ENCODE measurements at places on chromosomes 5 and 9.

DNA sequence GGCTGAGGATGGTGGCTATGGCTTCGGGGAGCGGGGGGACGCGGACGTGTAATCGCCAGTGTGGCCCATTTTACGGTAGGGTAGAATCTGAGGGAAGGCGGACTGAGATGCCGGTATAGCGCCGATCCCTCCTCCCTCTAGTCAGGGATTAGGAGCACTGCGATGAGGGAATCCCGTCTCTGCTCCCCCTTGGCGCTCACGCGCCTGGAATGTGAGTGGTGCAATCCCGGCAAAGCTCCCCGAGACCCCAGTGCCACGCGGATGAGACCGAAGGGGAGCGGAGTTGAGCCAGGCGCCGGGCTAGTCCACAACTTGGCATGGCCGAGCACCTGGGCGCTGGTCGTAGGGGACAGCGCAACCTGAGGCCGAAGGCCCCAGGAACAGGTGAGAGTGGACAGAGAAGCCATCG is 2.2 kb downstream of the NPR3 start:
- DNase-seq, result no peak

DNA sequence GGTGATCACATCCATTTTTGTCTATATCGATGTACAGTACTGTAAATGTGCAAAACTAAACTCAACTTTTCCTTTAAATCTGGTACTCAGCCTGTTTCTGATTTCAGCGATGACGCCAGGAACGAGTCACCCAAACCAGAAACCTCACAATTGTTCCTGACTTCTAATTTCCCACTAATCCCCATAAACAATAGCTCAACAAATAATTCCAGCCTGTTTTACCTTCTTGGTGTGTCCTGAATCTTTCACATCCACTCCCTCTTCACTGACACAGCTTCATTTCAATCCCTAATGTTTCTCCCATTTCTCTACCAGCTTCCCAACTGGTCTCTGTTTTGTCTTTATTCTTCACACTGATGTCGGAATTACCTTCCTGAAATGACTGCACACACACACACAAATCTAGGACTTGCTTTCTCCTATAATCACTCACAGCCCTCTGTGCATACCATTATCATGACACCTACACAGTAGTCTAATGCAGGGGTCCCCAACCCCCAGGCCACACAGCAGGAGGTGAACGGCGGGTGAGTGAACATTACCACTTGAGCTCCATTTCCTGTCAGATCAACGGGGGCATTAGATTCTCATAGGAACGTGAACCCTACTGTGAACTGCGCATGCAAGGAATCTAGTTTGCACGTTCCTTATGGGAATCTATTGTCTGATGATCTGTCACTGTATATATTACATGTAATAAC is 97.8 kb upstream of the SLC30A5 start:
- DNase-seq, result no peak

DNA sequence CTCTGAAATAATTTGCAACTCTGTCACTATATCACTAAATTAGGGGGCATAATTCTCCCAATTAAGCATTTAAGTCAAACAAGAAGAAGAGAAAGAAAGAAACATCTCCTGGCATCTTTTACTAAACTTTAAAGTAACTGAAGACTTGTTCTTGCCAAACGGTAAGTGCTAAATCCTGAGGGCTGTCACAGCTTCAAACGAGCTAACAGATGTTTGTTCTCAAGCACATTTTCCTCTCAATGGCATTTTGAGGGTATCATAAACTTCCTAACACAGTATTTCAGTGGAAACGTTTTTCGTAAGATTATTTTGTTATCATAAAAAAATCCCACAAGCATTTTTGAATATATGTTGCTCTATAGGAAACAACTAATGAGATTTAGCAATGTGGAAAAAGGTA is 169.5 kb upstream of the TAS2R1 start:
- DNase-seq, result no peak

DNA sequence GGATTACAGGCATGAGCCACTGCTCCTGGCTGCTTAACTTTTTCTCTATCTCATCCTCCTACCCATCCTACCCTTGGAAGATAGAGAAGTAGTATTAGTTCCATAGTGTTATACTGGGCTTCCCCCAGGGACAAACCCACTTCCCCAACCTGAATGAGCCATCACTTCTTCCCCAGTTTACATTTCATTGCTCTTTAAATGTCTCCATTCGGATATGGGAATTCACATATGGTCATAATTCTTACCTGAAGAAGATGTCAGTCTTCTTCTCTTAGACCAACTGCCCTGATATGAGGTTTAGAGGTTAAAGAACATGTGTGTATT is 1.9 kb downstream of the CD274 start:
- DNase-seq, result no peak

Measured in activated T-cell treated with anti-CD3 and anti-CD28 coated beads for 24 hours (primary cell).